Cerebellum (tissue), 4 donors: ENCODE measurements at places on chromosomes 1 and 21. TPM values are rescaled to one million over a fixed set of nuclear protein-coding genes. Genes with fewer than 3 reads are reported as not detected.

- DNase-seq: no peak
Observed at GRCh38 chr1:51504806-51505525, 14.1 kb downstream of the EPS15 start.

DNA sequence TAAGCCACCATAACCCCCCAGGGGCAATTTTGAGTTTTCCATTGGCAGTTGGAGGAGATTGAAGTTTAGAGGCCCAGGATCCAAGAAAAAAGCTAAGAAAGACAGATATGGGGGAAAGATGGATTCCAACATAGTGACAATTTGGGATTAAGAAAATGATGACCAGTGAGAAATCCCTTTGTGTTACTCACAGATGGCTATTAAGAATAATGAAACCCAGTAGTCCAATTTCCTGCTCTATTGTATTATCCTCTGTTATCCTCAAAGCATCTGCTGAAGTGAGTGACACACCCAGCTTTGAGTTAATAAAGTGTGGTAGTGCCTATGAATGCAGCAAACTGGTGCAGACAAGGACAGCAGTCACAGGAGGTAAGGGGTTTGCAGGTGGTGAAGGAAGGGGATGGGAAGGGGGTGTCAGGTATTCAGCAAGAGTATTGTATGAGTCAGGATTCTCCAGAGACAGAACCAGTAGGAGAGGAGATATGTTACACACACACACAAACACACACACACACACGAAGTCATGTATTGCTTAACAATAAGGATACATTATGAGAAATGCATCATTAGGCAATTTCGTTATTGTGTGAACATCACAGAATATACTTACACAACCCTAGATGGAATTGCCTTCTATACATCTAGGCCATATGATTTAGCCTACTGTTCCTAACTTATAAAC, 112.4 kb upstream of the VANGL1 start:
- DNase-seq: no peak

GRCh38 chr1:106619080-106619826, 437.2 kb upstream of the PRMT6 start:
- no peak for DNase-seq

DNA sequence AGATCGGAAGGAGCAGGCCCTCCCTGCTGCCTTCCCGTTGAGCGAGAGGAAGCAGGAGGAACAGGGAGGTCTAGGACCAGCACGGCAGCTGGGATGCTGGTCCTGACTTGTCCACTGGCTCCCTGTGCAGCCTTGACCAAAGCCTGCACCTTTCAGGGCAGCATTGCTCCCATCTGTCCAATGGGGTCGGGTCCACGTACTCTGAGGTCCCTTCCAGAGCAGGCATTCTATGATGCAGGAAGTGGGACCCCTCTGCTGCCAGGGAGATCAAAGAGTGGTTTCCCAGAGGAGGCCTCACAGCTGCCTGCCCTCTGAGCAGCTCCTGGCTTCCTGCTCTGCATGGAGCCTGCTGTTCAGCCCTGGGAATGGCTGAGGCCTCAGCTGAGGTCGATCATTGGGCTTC, 21.7 kb upstream of the ZNF362 start:
- DNase-seq: no peak

- no peak for DNase-seq
Observed at GRCh38 chr1:231626951-231627614, 493 bp downstream of the DISC1 start.

DNA sequence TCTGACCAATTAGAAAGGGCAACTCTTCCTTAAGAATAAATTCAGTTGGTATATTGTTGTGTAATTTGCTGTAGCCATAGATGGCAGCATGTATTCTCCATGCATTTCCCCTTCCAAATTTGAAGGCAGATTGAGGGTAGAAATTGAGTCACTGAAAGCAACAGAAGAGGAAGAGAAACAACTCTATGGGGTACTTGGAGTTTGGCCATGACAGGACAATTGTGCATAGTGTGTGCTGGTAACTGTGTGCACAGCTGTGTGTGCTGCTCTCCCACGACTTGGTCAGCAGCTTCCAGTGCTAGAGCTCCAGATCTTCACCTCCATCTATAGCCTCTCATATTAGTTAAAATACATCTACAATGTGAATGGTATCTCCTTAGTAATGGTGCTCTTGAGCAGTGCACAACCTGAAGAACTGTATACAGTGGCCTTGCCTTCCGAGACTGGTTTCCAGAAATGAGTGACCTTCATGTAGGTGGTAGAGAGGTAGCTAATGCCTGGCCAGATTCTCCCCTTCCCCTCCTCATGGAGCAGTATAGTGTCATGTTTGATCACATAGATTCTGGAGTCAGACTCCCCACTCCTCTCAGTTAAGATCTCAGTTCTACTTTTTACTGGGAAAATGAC, 882 bp upstream of the FCAMR start:
- no peak for DNase-seq

GRCh38 chr1:152858062-152858461, 1.7 kb upstream of the LCE7A start:
- DNase-seq: no peak

- DNase-seq: no peak
Observed at GRCh38 chr1:89309828-89310227, 37.2 kb upstream of the GBP5 start.

- no peak for DNase-seq
Observed at GRCh38 chr1:56569661-56570060, 9.7 kb downstream of the PLPP3 start.

DNA sequence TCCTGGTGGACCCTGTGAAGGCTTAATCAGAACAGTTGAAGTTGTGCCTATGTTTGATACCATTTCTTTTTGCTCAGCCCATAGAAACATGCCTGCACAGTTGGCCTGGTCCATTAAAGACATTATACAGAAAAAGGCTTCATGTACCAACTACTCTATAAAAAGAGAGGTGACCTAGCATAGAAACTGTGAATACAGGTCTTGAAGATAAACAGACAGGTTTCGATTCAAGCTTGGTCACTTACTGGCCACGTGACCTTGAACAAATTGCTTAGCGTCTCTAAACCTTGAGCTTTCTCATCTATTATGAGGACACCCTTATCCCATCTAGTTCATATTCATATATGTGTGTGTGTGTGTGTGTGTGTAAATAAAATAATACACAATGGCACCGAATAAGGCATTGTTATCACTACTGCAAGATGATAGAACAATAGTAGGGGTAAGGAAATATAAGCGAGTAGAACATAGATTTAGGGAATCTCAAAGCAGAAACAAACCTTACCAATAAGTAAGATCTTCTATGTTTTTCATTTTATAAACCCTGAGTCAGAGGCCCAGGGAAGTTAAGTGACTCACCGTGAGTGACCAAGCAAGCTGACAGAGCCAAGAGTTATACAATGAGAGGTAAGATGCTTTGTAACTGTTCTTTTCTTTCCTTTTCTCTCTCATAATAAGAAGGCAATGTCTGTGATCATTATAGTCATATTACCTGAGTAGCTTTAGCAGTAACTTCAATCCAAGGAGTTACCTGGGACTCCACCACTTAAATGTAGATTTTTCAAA, 476.8 kb upstream of the DEPDC1 start:
- DNase-seq: no peak

EFNA4 gene
- total RNA-seq: 3.9 TPM

CFAP74 gene
- 0.36 TPM for total RNA-seq

PROK1 gene
- total RNA-seq: not detected

ANGPTL1 gene
- 0.82 TPM for total RNA-seq

MTARC1 gene
- total RNA-seq: 11.3 TPM

DMBX1 gene
- 0.82 TPM for total RNA-seq

PLA2G5 gene
- not detected for total RNA-seq
